ENCODE measurements at places on chromosomes 16 and 17. TPM values are rescaled to one million over a fixed set of nuclear protein-coding genes. Genes with fewer than 3 reads are reported as not detected.

GRCh38 chr16:87728026-87728425 is 37.8 kb downstream of the KLHDC4 start:
- peaks cover 2% of the 10 kb centered on the region for H3K4me1 ChIP-seq
- no peak overlapping the region for H3K27ac ChIP-seq
- DNase-seq = no peak
- no peak overlapping the region for H3K4me3 ChIP-seq

Gene GPRC5B
- 53.1 TPM for total RNA-seq

- H3K27me3 ChIP-seq = no peaks in the 10 kb centered on the region
- H3K4me1 ChIP-seq = peaks cover 16% of the 10 kb centered on the region
- H3K4me3 ChIP-seq = no peak overlapping the region
- peak overlapping the region; percentile 59 for H3K27ac ChIP-seq
- no peak for DNase-seq
Observed at GRCh38 chr16:81625544-81626153, 153.4 kb upstream of the PLCG2 start.

Gene C16orf54
- 4.9 TPM for total RNA-seq

Gene NEUROD2
- not detected for total RNA-seq

- no peaks in the 10 kb centered on the region for H3K27me3 ChIP-seq
- no peaks in the 10 kb centered on the region for H3K36me3 ChIP-seq
- no peak overlapping the region for H3K4me3 ChIP-seq
- no peak for DNase-seq
- H3K27ac ChIP-seq = no peak overlapping the region
- H3K4me1 ChIP-seq = no peaks in the 10 kb centered on the region
Observed at GRCh38 chr17:82444284-82444893, 6.2 kb downstream of the CYBC1 start.

Gene TNFRSF13B
- 1.4 TPM for total RNA-seq

GRCh38 chr16:84237994-84238750 is 1.6 kb downstream of the KCNG4 start:
- no peak overlapping the region for H3K4me3 ChIP-seq
- no peaks in the 10 kb centered on the region for H3K4me1 ChIP-seq
- no peaks in the 10 kb centered on the region for H3K27me3 ChIP-seq
- no peaks in the 10 kb centered on the region for H3K36me3 ChIP-seq

- no peaks in the 10 kb centered on the region for H3K36me3 ChIP-seq
- H3K27me3 ChIP-seq = no peaks in the 10 kb centered on the region
- H3K27ac ChIP-seq = peak overlapping the region; percentile 93
- no peak overlapping the region for H3K4me3 ChIP-seq
- H3K4me1 ChIP-seq = peaks cover 16% of the 10 kb centered on the region
Observed at GRCh38 chr17:78315355-78316114, 44.3 kb downstream of the SOCS3 start.
